Activated naive CD4-positive, alpha-beta T cell treated with anti-CD3 and anti-CD28 coated beads for 36 hours (primary cell): ENCODE measurements at places on chromosomes 13 and 19. TPM values are rescaled to one million over a fixed set of nuclear protein-coding genes. Genes with fewer than 3 reads are reported as not detected.
A peak's percentile ranks its signal among the peaks of the same experiment; 100 is the strongest.

DNA sequence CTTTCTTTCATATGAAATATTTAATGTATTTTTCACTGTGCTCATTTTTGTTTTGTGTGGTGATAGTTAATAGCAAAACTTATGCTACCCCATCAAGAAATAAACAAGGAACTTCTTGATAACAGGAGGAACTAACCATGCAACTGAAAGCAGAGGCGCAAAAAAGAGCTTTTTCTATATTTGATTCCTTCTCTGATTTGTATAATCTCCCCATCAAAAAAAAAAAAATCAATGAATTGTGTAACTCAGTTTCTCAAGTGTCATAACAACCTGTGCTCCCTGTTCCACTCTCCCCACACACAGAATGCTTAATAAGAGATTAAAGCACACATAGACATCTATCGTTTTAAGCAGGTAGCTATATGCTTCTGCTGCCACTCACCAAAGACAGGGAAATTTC, 67.3 kb upstream of the MED4 start:
- DNase-seq = no peak

DNA sequence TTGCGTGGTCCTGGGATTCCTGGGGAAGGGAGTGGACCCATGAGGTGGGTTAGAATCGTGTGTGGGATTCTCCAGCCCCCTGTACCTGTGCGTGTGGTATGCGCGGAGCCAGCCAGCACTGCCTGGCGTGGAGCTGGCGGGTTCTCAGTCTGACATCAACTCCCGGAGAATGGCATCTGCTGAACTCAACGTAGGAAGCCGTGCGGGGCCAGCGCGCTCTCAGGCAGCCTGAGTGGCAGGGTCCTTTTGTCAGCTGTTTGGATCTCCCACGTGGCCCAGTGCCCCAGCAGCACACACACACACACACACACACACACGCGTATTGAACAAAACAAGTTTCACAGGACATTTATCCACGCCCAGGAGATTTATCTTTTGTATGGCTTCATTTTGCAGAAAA, 28.1 kb downstream of the ATP4B start:
- DNase-seq = no peak

DNA sequence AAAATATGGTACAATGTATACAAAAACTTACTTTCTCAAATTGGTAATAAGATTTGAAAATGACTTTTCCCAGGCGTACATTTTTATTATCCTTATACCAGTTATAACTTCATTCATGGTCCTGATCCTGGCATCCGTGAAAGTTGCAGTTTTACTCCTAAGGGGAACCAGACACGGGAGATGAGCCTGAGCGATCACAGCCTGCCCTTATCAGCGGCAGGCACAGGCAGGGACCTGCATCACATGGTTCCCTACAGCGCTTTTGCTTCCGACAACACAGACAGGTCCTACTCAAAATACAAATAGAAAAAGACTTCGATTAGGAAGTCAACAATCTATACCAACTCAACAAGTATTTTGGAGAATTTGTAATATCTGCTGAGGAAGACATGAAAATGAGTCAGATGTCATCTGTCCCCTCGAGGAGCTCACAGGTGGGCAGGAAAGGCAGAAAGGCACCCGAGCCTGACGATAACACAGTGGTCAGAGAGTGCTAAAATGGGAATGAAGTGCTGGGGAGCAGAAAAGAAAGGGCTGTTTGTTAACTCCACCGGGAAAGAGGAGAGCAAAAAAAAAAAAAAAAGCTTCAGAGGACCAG, 93.4 kb downstream of the ABCC4 start:
- no peak for DNase-seq

DNA sequence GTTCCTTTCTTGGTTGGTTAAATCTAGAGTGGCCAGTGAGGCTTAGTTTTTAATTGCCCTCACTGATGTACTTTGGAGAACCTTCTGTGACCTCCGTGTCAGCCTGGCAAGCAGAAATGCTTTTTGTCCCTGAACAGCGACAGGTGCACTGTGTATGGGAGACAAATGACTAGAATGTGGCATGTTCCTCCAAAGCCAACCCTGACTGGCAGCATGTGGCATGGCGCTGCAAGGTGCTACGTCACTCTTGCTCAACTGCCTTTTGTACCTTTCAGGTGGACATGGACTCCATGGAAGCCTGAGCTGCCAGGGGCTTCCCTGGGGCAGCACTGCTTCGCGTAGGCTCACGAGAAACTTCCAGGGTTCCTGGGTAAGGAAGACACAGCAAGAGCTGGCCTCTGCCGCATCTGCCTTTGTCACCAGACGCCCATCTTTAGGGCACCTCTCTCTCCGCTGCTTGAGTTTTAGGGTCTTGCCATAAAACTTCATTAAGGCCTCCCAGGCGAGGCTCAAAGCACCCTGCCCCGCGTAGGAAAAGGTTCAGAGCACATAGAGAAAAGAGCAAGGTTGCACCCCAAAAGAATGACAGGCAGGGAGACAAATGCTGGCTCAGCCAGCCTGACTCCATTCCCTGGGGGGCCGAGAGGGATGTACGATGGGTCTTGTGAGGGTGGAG, 167.1 kb upstream of the SOX1 start:
- DNase-seq = no peak

FXYD1 gene
- 3.3 TPM for total RNA-seq

DNA sequence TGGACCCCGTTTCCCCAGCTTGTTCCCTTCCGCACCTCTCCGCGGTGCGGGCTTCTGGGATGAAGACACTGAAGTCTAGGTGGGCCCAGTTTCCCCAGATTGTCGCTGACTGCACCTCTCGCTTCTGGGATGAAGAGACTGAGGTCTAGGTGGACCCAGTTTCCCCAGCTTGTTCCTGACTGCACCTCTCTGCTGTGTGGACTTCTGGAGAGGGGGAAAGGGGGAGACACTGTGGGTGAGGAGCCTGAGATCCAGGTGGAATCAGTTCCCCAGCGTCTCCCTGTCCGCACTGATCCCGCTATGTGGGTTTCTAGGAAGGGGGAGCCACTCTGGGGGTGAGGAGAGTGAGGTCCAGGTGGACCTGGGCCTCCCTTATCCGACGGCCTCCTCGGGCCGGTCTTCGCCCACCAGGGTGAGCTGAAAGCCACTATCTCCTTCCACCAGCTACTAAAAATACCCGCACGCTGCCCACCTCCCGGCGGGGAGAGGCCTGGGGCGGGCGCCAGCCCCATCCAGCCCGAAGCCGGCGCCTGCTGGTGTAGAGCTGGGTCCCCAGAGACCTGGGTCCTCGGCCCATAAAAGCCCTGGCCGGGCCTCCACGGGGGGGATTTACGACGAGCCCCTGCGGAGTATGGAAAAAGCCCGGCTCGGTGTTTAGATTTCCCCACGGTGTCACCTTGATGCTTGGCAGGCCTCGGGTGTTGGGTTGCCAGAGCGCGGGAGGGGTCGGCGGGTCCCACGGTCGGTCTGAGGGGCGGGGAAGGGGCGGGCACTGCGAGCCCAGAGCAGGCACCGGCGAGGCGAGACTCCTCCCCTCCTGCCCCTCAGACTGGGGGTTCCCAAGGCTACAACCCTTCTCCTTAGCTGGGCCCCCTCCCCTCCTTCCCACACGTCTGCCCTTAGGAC, 10.6 kb downstream of the FUT6 start:
- peak; percentile 32 for DNase-seq

- peak; percentile 65 for DNase-seq
Measured at GRCh38 chr13:113029487-113030258, 60.7 kb downstream of the MCF2L start.

- DNase-seq = no peak
Measured at GRCh38 chr19:1046117-1046626, 6.3 kb downstream of the ABCA7 start.

- DNase-seq = no peak
Measured at GRCh38 chr19:15519433-15519976, 11.2 kb downstream of the CYP4F22 start.

DNA sequence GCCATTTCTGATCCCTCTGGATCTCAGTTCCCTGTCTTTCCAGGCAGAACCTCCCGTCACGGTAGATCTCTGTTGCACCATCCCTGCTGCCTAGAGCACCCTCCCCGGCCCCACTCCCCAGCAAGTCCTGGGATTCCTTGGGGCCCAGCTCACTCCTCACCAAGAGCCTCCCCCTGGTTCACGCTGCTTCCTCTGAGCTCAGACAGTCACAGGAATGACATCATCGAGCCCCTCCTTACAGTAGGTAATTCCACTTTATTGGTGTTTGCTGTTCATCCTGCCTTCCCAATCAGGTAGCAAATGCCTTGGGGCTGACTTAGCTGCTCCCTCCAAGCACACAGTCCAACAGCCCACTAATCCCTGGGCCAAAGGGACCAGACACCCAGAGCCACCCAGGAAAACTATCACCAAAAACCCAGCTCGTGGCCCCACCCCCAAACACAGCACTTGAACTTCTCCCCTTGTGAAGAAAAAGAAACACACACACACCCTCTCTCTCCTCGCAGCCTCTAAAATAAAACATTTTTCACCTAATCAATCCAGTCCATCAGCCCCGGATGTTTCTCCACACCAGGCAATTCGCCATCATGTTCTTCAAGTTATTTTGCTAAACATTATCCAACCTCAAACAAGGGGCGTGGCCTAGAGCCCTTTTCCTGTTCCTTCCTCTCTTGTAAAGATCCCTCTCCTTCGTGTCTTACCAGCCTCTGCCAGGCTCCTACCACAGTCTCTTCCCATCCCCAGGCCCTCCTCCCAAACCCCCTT, 2.5 kb downstream of the NAPA start:
- DNase-seq = no peak

MYH14 gene
- total RNA-seq = not detected

GRCh38 chr13:102400675-102401145, 1.1 kb downstream of the FGF14 start:
- no peak for DNase-seq

PPM1N gene
- total RNA-seq = 2.3 TPM

SPACA4 gene
- not detected for total RNA-seq

- no peak for DNase-seq
Measured at GRCh38 chr13:95474992-95475391, 77.5 kb upstream of the CLDN10 start.

ATP12A gene
- total RNA-seq = 0.05 TPM

DNA sequence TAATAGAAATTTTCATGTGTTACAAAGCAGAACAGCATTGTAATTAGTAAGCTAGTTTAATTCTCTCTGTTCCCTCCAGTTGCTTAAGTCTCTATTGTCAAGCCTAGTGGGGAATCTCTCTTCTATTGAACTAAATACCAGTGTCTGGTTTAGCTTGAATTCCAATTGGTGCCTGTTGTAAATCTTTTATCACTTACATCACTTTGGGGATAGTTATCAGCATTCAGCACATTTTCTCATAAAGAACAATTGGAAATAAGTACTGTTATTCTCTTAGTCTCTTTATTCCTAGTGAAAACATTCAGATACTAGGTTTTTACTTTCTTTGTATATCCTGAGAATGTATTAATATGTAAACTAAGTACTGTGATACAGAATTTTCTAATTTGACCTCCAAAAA, 25.2 kb downstream of the IPO5 start:
- DNase-seq = no peak

DNA sequence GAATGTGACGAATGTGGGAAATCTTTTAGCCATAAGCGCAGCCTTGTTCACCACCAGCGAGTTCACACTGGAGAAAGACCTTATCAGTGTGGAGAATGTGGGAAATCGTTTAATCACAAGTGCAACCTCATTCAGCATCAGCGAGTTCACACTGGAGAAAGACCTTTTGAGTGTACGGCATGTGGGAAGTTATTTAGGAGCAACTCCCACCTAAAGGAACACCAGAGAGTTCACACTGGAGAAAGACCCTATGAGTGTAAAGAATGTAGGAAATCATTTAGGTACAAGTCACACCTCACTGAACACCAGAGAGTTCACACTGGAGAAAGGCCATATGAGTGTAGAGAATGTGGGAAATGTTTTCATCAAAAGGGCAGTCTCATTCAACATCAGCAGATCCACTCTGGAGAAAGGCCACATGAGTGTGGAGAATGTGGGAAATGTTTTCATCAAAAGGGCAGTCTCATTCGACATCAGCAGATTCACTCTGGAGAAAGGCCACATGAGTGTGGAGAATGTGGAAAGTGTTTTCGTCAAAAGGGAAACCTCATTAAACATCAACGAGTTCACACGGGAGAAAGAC, 7.6 kb downstream of the ZNF776 start:
- DNase-seq = no peak

- no peak for DNase-seq
Measured at GRCh38 chr19:33679696-33680095, 57.9 kb downstream of the CHST8 start.

DNA sequence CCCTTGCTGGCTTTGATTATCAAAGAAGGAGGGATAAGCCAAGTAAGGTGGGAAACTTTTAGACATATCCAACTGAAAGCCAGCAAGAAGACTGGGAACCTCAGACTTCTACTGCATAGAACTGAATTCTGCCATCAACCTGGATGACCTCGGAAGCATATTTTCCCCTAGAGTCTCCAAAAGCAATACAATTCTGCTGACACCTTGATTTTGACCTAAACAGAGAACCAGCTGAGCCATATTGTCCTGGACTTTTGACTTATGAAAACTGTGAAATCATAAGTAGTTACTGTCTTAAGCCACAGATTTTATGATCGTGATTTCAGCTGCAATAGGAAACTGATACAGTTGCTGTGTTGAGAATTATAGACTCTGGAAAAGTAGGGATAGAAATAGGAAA, 227.6 kb downstream of the PCDH20 start:
- DNase-seq = no peak

DNA sequence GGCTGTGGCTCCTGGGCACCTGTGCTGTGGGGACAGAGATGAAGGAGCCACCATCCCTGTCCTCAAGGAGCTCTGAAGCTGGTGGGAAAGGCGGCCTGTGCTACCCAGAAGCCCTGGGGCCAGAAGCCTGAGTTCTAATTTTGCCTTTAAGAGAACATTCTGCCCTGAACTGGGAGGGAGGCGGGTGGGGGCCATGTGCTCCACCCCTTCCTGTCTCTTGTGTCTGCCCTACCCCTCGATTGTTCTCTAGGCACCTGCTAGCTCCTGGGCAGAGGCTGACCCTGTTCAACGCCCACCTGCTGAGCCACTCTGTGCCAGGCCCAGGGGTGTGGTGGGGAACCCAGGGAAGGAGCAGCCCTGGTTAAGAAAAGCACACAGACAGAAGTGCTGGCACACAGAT, 5.9 kb downstream of the TRAPPC6A start:
- peak; percentile 42 for DNase-seq

- no peak for DNase-seq
Measured at GRCh38 chr13:27971236-27971645, 2.1 kb upstream of the CDX2 start.

- no peak for DNase-seq
Measured at GRCh38 chr19:8097198-8097597, 44.6 kb downstream of the CCL25 start.

C1QTNF9B gene
- total RNA-seq = not detected

GRCh38 chr19:17393002-17393401, 994 bp downstream of the CCDC194 start:
- no peak for DNase-seq

GPC6 gene
- not detected for total RNA-seq

ITGBL1 gene
- not detected for total RNA-seq

ZNF567 gene
- total RNA-seq = 6.8 TPM

- no peak for DNase-seq
Measured at GRCh38 chr13:98254513-98254912, 77.4 kb upstream of the RNF113B start.
